NCI-H2081 (cell line): ENCODE measurements at places on chromosomes 3 and 15.

- no peak for DNase-seq
These were observed 30.3 kb upstream of the UACA start for GRCh38 chr15:70793694-70794093.

GRCh38 chr3:12929801-12930200, 88.4 kb upstream of the RPL32 start:
- no peak for DNase-seq

DNA sequence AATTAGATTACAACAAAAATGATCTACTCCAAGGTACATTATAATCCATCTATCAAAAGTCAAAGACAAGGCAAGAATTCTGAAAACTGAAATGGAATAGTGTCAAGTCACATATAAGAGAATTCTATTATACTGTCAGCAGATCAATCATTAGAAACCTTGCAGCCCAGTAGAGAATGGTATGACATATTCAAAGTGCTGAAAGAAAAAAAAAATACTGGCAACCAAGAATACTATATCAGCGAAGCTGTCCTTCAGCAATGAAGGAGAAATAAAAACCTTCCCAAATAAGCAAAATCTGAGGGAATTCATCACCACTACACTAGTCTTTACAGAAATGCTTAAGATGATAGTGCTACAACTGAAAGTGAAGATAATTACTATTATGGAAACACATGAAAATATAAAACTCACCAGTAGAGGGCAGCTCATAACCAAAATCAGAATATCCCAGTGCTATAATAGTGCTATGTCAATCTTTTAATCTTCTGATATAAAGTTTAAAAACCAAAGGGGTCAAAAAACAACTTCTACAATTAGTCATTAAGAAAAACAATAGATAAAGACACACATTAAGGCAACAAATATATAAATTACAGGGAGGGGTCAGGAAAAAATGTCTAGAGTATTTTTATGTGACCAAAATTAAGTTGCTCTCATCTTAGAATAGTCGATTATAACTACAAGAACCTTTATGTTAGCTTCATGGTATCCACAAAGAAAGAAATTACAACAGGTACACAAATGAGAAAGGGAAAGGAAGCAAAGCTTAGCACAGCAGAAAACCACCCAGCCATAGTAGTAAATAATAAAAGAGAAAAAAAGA, 190.7 kb upstream of the CNTN6 start:
- DNase-seq = no peak

DNA sequence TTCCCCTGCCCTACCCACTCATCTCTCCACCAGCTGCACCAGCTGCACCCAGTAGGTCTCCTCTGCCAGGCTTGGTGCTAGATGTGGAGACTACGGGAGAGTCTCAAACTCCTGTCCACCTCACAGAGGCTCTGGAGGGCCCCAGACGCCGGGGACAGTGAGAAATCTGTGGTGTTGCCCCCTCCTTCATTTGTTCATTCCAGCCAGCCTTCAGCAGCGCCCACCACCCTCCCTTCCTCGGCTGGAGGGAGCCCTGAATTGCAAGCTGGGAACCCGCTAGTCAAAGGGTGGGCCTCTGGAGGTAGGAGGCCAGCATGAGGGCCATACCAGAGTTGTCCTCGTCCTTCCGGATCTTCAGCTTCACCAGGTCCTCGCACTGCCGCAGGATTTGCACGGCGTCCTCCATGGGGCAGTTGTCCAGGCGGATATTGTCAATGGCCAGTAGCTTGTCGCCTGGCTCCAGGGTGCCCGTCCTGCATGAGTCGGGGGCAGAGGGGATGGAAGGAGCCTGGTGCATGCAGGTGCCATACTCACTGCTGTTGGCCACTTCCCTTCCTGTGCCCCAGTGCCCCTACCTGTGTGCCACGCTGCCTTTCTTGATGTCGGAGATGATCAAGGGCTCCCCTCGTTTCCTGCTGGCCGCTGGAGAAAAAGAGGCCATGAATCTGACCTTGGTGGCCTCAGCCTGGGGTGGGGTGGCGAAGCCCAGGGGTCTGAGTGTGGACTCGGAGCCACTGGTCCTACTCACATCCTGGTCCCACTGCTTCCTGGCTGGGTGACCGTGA, 29.1 kb downstream of the GRIP2 start:
- DNase-seq = no peak

DNA sequence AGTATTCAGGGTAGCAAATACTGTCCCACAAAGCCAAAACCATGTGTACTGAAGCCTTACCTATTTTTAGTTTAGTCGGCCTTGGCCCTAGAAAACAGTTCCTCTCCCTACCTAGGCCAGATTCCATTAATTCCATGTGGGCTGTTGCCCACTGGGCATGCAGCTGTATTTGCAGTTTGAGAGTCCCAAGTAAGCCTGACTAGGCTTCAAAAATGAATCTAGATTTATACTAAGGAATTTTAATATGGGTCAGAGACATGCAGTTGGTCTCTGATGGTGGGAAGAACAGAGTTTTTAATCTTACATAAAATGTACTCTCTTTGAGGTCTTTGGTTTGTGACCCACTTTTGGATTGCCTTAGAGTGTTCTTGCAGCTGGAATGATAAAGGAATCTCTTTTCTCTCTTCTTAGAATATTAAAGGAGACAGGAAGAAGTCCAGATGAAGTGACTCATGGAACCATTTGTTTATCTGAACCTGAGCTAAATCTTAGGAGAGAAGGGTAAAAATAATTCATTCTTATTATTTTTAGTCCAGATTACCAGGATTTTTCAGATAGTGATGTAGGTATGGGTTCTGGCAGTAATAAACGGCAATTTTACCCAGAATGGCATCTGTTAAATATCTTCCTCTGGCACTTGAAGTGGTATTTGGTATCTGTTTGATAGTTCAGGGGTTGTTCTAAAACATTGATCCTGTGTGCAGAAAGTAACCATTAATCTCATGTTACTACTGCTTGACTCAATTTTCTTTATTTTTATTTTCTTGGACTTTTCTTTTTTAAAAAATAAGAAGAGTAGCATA, 33.8 kb downstream of the GLCE start:
- DNase-seq = no peak

- no peak for DNase-seq
These were observed 334.6 kb upstream of the ATP10A start for GRCh38 chr15:26197719-26198118.

- no peak for DNase-seq
These were observed 12.2 kb upstream of the IDH2 start for GRCh38 chr15:90114451-90114901.

DNA sequence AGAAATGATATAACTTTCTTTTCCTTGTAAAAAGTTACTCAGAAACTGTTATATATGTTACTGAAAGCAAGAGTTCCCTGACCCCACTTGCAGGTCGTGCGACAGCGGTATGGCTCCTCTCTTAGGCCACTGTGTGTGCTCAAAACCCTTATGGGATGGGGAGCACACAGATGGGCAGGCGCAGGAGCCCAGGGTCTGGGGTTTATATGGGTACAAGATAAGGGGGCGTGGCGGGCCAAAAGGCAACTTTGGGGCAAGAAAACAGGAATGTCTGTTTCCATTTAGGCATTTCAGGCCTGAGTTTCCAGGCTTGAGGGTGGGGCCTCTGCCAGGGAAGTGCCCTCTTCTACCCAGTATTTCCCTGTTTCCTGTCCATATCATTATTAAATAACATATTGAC, 736.5 kb downstream of the VGLL3 start:
- DNase-seq = no peak

DNA sequence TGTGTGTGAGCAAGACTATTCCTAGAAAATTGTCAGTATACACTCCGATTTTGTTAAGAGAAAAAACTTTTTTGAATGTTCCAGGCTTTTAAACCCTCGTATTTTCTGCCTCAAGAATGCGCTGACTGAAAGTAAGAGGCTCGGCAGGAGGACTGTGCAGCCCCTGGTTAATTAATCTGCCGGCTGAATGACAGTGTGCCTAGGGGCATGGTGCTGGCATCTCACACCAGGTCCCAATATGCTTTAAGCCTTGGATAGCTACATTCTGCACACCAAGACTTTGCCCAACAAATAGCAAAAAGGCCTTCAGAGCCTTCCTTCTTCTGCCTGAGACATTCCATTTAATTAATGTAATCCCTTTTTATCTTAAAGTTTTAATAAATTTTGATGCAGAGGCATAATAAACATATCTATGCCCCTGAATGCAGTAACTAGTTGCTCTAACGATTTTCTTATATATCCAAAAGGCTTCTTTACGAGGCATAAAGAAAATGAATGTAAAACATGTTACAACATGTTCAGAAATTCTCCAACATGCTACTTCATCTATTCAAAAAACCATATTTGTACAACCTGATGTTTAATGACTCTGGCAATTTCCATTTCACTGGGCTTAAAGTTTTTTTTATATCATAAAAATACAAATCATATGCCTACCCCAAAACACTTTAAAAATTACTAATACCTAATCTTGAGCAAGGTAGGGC, 37.9 kb downstream of the DPH6 start:
- no peak for DNase-seq

GRCh38 chr15:27768732-27769475, 330.2 kb downstream of the OCA2 start:
- DNase-seq = no peak

GRCh38 chr3:45057557-45057956, 31.5 kb downstream of the CLEC3B start:
- no peak for DNase-seq

DNA sequence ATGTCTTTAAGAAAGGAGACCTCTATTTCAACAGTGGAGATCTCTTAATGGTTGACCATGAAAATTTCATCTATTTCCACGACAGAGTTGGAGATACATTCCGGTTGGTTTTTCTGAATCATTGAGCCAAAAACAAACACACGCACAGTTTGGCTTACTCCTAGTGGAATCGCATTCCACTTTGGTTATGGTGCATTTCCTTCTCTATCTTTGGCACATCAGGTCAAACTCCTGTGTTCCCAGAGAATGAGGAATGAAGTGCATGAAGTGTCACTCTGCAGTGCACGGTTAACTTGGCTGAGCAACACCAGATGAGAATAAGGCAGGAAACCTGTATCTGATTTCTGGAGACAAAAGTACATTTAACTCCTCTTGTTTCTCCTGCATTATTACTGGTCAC, 38.5 kb downstream of the HDC start:
- DNase-seq = no peak

GRCh38 chr3:50260942-50261441, 8.0 kb upstream of the SEMA3B start:
- no peak for DNase-seq

- DNase-seq = peak; percentile 62
These were observed 61.3 kb downstream of the CRYBG3 start for GRCh38 chr3:97882975-97883598.

- no peak for DNase-seq
These were observed 57.8 kb downstream of the MEGF11 start for GRCh38 chr15:66195621-66196230.

DNA sequence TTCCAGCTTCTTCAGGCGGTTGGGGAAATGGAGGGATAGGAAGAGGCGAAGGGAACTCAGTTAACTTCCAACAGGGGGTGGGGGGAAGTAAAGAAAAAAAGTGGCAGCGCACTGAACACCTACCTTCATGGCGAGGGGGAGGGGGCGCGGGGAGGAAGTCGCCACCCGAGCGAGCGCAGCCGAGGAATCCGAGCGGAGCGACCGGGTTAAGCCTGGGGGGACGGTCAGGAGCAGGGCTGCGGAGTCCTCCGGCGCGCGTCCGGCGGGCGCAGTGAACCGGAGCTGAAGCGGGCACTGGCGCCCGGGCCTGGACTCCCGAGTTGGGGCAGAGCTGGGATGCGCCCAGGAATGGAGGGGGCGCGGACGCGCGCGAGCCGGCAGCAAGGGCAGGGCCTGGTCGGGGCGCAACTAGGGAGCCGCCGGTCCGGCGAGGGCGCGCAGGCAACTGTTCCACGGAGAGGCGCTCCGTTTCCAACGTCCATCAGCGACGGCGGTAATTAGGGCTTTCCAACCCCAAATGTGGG, at the start of gene WNT5A:
WNT5A (minus strand) TSS at position 450 of the 524 bp plus-strand sequence; CDS start at position 129, 321 bp downstream.
- DNase-seq = peak; percentile 28

DNA sequence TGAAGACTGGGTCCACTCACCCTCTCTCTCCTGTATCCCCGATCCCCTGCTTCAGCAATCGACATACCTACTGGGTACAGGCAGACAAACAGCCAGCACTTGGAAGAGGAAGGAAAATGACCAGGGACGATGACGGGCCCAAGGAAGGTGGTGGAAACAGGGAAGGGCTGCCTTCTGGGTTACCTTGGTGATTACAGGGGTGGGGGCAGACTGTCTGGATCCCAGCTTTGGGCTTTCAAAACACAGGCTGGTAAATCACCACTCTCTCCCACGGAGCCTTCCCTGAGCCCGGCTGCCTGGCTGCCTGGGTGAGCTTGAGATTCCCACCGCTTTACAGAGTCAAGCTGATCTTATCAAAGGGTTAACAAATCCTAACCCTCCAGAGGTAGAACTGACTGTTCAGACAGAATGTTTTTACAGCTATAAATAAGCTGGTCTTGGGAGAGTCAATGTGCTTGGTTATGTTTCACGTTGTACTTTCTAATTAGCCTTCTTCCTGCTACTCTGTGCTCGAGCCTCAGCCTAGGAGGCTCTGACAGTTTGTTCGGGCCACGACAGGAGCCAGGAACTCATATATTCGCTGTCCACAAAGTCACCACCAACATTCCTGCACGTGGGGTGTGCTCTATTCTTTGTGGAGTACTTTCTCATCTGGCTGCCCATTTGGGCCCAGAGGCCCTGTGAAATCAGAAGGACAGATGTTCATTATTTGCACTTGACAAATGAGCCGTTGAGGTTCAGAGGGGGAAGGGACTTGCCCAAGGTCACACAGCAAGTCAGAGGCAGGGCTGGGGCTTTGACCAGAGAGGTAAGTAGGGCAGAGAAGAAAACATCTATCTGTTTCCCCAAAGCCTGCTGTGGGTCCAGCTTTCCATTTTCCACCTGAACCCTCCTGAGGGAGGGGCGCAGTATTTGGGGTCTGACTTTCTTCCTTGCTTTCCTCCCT, 63.5 kb downstream of the FEM1B start:
- no peak for DNase-seq

DNA sequence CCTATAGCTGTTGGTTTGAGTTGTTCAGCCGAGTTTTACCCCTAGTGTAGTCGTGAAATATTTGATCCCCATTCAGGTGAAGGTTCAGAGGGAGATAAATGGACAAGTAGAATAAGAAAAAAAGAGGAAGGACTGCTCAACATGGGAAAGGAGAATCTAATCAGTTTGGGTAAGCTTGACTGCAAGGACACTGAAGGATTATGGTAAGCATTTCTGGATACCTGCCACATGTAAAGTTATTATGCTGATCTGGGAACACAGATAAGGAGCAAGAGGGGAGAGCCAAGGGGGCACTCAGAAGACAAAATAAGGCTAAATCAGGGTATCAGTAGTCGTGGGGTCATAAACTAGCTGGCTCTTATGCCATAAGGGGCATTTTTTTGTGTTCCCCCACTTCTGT, 49.9 kb downstream of the TFG start:
- DNase-seq = no peak

GRCh38 chr3:55964491-55964985, 477.4 kb upstream of the WNT5A start:
- no peak for DNase-seq

DNA sequence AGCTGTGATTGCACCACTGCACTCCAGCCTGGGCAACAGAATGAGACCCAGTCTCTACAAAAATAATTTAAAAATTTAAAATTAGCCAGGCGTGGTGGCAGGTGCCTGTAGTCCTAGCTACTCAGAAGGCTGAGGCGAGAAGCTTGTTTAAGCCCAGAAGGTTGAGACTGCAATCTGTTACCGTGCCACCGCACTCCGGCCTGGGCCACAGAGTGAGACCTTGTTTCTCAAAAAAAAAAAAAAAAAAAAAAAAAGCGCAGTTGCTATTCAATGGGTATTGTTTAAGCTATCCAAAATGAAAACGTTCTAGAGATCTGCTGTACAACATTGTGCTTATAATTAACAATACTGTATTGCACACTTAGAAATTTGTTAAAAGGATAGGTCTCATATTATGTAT, 24.0 kb downstream of the ZNF148 start:
- DNase-seq = no peak

GRCh38 chr3:52091586-52092270, 35.4 kb upstream of the DUSP7 start:
- DNase-seq = no peak
